ENCODE measurements at places on chromosomes 1 and 21. TPM values are rescaled to one million over a fixed set of nuclear protein-coding genes. Genes with fewer than 3 reads are reported as not detected.

DNA sequence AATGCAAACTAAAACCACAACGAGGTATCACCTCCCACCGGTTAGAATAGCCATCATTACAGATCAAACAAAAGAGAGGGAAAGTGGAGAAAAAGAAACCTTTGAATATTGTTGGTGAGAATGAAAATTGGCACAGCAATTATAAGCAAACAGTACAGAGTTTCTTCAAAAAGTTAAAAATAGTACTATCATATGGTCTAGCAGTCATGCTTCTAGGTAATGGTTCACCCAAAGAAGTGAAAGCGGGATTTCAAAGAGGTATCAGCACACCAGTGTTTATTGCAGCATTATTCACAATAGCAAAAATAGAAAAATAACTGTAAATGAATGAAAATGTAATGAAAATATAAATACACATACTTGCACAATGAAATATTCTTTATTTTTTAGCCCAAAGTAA is 8.2 kb downstream of the OR2T10 start:
- DNase-seq, result no peak

DNA sequence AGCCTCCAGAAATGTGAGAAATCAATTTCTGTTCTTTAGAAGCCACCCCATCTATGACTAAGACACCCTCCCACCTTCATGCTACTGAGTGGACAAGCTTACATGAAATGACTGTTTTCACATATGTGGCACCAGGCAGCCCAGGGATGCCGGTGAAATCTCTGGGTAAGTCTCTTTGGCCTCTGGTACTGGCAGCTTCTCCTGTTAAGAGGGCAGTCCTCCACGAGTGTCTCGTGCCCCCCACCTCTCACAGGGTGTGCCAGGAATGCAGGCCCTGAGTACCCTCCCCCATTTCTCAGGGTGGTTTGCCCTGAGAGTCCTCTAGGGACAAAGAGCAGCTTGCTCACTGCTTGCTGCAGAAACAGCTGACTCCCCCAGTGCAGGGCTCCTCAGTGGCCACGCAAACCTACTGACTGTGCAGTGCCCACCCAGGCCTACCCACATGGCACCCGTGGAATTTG is 3.2 kb upstream of the PRXL2B start:
- DNase-seq, result no peak

- no peak for DNase-seq
These were observed 98.2 kb downstream of the DMRTB1 start for GRCh38 chr1:53557369-53557768.

FCRL5 gene
- total RNA-seq, result not detected

FCGR3B gene
- not detected for total RNA-seq

DNA sequence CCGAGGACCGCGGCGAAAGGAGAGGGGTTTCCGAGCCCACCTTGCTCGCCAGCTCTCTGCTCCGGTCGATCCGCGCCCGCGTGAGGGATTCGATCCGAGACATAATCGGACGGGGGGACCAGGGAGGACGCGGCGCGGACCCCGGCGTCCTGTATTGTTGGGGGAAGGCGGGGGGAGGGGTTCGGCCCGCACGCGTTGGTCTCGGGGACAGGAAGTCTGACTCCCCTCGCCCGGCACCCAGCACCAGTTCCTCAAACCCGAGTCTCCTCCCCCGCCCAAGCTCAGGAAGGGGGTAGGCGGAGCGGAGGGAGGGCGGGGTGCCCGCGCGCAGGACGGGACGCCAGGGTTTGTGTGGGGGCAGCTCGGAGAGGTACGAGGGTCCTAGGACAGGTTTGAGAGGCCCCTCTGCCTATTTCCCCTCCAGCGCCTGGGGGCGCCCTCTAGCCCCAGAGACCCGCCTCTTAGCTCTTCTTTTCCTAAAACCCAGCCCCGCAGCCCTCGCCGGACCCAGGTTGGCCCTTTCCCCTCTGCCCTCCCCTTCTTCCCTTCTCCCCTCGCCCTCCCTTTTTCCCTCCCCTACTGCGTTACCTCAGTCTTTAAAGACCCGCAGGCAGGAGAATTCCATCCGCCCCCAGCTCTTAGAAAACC is at the start of gene ARHGEF2:
ARHGEF2 (minus strand) TSS at position 223 of the 648 bp plus-strand sequence; CDS start at position 103, 120 bp downstream.
- peak; percentile 77 for DNase-seq

TMEM61 gene
- 9.4 TPM for total RNA-seq

Measured in stomach (tissue), 19 donors.